Inflammatory macrophage treated with lipopolysaccharide for 1 hour (primary cell): ENCODE measurements at places on chromosomes 7 and 10.
A peak's percentile ranks its signal among the peaks of the same experiment; 100 is the strongest.

GRCh38 chr10:30988831-30989435, 42.7 kb downstream of the ZNF438 start:
- DNase-seq, result no peak

DNA sequence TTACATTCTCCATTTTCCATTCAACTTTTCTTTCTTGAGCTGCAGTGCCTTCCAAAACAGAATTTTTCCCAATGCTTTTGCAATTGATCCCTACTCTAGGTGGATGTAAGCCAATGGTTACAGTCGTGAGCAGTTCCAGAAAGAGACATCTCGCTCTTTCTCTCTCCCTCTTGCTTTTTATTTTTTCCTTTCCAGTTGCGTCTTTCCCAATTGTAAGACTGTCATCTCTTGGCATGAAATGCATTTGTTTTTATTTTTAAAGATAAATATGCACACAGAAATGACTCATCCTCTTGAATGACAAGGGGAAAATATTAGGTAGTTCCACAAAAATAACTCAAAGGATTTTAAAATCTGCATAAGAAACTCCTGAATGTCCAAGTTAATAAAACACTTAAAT, 25.1 kb downstream of the GLI3 start:
- no peak for DNase-seq

DNA sequence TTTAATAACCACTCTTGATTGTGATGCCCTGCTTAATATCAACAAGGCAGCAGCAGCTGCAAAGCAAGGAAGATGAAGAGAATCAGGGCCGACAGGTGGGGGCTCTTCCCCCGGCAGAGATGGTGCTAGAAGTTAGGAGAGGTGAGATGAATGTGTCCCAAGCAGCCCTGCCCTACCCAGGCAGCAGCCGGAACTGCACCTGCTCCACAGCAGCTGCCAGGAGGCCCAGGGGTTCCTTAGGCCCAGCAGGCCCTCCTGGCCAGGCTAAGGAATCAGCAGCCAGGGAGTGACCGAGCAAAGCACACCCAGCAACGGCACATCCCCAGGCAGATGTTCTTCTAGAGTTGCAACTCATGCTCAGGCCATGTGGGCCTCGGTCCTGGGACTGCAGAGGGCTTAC, 17.9 kb downstream of the AFAP1L2 start:
- no peak for DNase-seq

DNA sequence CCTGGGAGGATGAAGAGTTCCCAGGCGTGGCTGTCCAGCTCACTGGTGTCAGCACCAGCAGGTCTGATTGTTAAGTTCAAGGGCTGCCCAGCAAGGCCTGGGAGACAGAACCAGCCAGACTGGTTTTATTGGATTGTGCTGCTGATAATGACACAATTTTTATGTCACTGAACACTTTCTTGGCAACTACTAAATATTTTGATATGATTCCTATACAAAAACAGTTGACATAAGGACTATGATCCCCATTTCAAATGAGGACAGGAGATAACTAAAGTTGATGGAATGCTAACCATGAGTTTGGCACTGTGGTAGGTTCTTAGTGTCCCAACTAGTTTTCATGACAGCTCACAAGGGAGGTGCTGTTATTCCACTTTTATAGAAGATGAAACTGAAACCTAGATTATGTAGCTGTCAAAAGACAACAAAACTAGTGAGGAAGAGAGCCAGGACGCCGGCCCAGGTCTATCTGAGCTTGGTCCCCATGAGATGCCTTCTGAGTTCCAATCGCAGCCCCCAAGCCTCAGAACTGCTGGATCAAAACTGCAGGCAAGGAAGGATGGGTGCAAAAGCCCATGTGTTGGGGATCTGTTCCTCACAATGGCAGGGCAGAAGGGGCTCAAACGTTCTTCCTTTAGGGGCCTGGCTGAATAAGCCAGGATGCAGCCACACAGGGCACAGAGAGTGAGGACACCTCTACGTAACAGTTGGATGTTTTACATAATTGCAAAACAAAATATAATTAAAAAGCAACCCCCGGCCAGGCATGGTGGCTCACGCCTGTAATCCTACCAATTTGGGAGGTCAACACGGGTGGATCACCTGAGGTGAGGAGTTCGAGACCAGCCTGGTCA, 52.8 kb downstream of the COBL start:
- no peak for DNase-seq

DNA sequence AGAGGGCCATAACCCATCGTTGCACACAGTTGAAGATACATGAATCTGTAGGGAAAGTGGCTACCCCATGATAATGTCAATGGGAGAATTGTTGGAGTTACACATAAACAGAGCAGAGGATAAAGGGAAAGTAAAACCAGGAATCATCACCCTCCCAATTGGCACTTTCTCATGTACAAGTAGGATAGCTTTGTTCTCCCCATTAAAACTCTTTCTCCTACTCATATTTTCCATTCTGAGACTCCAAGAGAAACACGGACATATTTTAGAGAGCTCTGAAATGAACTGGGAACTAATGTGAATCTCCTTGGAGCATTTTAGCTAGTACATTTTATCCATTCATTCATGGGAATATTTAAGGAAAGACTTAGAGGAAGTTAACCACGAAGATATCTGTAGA, 17.2 kb upstream of the LRRC17 start:
- no peak for DNase-seq

GRCh38 chr7:146136357-146136875, 19.8 kb downstream of the CNTNAP2 start:
- no peak for DNase-seq

DNA sequence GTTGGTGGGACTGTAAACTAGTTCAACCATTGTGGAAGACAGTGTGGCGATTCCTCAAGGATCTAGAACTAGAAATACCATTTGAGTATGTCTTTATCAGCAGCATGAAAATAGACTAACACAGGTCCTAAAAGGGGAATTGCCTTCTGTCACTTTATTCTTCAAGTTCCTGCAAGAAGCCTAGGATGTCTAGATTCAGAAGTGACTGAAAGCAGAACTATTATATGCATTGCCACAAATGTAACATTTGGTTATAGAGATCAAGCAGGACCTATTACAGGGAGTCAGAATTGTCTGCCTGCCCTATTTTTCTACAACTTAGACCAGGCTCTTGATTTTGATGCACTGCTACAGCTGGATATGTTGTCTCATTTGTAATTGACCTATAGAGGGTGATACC, 364.7 kb downstream of the SORCS1 start:
- DNase-seq, result peak; percentile 26

GRCh38 chr7:82235713-82236112, 207.9 kb downstream of the CACNA2D1 start:
- DNase-seq, result no peak

DNA sequence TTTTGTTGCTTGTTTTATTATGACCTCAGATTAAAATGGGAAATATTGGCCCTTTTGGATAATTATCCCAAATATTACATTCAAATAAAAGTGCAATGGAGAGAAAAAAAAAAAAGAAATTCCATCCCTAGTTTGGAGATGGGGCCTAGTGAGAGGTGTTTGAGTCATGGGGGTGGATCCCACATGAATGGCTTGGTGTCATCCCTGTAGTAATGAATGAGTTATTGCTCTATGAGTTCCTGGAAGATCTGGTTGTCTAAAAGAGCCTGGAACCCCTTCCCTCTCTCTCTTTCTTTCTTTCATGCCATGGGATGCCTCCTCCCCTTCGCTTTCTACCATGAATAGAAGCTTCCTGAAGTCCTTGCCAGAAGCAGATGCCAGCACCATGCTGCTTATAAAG, 44.3 kb downstream of the MSRB2 start:
- no peak for DNase-seq

- no peak for DNase-seq
These were observed 14.5 kb downstream of the TMEM120A start for GRCh38 chr7:75979759-75980429.

DNA sequence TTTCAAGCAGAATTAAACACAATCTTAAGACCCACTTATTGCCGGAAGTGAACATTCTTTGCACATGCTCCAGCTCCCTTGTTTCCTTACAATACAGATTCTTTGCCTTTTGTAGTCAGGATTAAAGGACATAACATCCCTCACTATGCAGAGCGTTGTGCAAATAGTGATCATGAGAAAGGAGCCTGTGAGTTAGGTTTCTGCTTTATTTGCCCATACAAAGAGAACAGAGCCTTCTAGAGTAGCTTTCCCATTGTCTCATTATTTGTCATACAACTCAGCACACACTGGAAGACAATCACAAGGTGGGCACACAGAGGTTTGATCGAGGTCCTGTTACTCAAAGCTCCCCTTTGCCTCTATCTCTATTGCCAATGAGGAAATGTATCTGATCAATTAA, 48.2 kb upstream of the WDR11 start:
- DNase-seq, result no peak

GRCh38 chr10:10624567-10624962, 393.1 kb upstream of the CELF2 start:
- DNase-seq, result no peak

DNA sequence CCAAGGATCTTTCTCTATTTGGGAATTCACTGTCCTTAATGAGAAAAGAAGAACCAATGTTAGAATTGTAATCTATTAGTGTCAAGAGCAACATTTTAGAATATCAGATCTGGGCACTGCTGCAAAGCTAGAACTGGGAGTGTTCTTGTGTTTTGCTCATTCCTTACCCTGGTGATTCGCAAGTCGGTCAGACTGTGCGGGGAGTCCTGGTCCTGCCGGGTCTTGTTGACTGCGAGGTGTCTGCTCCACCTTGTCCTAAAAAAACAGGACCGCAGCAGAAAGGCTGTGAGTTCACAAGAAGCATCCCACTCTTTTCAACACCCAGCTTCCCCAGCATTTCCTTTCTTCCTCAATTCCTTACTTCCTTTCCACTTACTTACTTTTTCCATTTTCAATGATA, 79.0 kb downstream of the GRB10 start:
- DNase-seq, result no peak

- DNase-seq, result no peak
These were observed 215.6 kb downstream of the CCSER2 start for GRCh38 chr10:84543948-84544347.

GRCh38 chr7:96388620-96389383, 66.9 kb upstream of the SLC25A13 start:
- no peak for DNase-seq

- no peak for DNase-seq
These were observed at the start of gene KIAA1217 for GRCh38 chr10:24208661-24209431. TSS of gene KIAA1217 (plus strand) at chr10:24209138. CDS start at chr10:24209194, 56 bp downstream.

- DNase-seq, result no peak
These were observed 36.5 kb downstream of the IL15RA start for GRCh38 chr10:5940807-5941218.

DNA sequence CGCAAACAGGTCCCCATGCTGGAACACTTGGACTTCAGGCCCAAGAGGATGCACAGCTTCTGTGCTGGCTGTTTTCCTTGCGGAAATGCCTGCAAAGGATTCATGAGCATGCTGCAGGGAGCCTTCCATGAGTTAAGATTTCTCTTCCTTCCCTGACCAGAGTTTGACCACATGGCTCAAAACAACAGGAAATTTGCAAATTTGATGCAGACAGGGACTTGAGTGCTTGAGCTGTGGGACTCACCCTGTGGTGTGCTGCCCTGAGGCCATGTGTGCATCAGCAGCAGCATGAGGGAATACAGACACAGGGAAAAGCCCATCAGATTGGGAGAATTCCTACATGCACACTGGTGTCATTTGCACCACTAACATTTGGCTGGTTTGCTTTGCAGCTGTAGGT, 195.4 kb downstream of the CDC14C start:
- DNase-seq, result no peak

- DNase-seq, result no peak
These were observed 240.2 kb downstream of the PRKG1 start for GRCh38 chr10:51314481-51314880.

GRCh38 chr10:77625379-77625778, 12.2 kb downstream of the KCNMA1 start:
- peak; percentile 77 for DNase-seq

DNA sequence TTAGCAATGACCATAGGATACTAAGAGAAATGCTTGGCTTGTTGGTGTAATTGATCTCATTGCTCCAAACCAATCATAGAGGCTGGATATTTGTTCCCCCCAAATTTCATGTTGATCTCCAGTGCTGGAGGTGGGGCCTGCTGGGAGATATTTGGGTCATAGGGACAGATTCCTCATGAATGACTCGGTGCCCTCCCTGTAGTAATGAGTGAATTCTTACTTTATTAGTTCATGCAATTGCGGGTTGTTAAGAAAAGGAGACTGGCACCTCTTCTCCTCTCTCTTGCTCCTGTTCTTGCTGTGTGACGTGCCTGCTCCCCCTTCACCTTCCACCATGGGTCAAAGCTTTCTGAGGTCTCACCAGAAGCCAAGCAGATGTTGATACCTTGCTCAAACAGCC, 630.1 kb downstream of the CALN1 start:
- no peak for DNase-seq

DNA sequence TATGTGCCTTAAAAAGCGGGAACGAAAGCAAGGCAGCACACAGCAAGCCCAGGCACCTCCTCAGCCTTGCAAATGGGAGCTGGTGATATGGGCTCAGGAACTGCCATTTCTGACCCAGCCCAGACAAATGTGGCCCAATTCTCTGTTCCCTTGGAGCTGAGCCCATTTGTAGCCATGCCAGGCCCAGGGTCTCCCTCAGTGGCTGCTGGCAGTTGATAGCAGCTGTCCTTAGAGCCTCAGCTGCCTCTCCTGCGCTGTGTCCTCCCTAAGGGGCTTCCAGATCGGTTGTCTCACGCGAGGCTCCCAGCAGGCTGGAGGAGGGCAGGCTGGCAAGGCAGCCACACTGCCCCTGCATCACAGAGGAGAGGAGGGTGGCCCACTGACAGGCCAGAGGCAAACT, 275.8 kb downstream of the KCNMA1 start:
- no peak for DNase-seq

- DNase-seq, result no peak
These were observed 524.4 kb downstream of the NEBL start for GRCh38 chr10:20372748-20373147.

DNA sequence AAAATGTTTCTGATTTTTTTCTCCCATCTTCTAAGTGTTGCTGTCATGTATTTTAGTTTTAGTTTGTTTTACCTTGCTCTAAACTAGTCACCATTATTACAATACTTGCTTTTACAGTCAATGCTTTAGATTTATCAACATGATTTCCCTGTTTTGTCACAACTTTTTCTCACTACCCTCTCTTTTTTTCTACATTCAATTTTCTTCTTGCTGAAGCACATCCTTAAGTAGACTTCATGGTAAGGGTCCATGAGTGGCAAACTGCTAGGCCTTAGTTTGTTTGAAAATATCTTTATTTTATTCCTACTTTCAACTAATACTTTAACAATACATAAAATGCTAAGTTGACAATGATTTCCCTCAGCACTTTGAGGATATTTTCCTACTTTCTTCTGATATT, 173.5 kb downstream of the DNAJC1 start:
- no peak for DNase-seq

GRCh38 chr7:104362756-104363155, 34.4 kb downstream of the LHFPL3 start:
- DNase-seq, result no peak

GRCh38 chr7:143415742-143416397, 7.2 kb upstream of the EPHA1 start:
- no peak for DNase-seq

GRCh38 chr7:151732834-151733592, 143.9 kb downstream of the PRKAG2 start:
- DNase-seq, result no peak

DNA sequence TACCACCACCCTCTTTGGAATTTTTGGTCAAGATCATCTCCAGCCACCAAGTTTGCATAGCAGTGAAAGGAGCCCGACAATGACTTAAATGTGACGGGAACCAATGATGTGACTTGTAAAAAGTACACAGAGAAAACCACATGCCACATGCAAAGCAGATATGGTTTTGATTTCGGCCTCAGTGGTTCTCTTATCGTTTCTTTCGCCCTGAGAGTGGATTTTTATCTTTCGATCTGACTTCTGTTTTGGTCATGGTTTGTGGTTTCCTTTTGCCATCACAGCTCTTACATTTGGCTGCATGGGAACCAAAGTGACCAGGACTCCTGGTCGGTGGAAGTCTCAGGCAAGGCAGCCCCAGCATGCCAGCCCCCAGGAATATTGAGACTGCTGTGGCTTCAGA, 31.5 kb downstream of the TCF7L2 start:
- peak; percentile 73 for DNase-seq
